Activated CD4-positive, alpha-beta memory T cell treated with anti-CD3 and anti-CD28 coated beads, Interleukin-2, amount 10 ng/mL, durations not matched to agents 7 days and 5 days (primary cell): ENCODE measurements at places on chromosomes 2 and 18. TPM values are rescaled to one million over a fixed set of nuclear protein-coding genes. Genes with fewer than 3 reads are reported as not detected.

The CLEC4F gene
- not detected for total RNA-seq

DNA sequence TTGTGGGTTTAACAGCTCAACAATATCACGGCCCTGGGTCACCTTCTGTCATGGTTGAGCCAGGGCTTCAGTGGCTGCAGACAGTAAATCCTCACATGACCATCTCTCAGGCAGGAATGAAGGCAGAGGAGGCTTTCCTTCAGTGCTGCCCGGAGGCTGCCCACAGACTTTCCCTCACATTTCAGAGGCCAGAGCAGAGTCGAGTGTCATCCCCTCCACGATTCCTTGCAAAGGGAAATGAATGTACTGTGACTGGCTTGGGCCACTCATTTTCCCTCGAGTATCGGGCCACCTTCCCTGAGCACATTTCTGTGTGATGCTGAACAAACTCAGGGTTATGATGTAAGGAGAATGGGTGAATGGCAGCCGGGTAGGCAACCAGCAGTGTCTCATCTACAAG lies 10.0 kb upstream of the REEP1 start:
- H3K36me3 ChIP-seq, result no peaks in the 10 kb centered on the region
- H3K27ac ChIP-seq, result no peak overlapping the region
- DNase-seq, result no peak
- H3K4me1 ChIP-seq, result no peaks in the 10 kb centered on the region
- H3K27me3 ChIP-seq, result peaks cover 41% of the 10 kb centered on the region

DNA sequence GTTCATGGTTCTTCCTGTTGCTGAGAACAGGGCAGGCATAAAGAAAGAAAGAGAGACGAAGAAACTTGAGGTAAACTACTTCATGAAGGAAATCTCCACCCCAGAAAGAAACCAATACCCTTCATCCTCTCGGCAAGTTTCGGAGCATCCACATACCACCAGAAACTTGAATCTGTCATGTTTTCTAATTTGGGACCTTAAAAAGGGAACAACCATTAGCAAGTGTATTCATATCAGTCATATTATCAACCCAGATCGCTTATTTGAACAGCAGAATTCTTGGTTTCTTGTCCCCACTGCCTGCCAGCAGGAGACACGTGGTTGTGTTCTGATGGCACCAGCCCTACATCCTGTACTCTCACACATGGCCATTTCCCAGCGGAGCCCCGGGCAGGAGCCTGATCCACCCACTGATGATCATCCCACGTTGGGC lies 53.2 kb upstream of the FZD7 start:
- DNase-seq, result no peak
- no peak overlapping the region for H3K4me3 ChIP-seq
- H3K27ac ChIP-seq, result no peak overlapping the region
- no peaks in the 10 kb centered on the region for H3K4me1 ChIP-seq
- H3K36me3 ChIP-seq, result no peaks in the 10 kb centered on the region
- H3K27me3 ChIP-seq, result peaks cover 2% of the 10 kb centered on the region

DNA sequence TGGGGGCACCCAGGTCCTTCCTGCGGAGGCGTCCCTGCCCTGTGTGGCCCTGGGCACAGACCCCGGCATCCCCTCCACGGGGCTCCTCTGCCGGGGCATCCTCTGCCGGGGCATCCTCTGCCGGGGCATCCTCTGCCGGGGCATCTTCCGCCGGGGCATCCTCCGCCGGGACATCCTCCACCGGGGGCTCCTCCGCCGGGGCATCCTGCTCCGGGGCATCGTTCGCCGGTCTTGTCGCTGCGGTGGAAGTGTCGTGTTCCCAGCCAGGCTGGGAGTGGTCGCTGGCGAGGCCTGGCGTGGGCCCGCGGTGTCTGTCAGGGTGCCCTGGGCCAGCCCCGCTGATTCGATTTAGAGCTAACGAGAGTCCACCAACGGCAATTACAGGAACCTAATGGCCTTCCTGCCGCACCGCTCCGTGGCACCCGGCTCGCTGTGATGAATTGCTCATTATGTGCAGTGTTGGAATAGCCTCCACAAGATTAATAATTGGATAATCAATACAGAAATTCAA lies 115.1 kb downstream of the NFATC1 start:
- no peak for DNase-seq
- peaks cover 8% of the 10 kb centered on the region for H3K36me3 ChIP-seq
- H3K27me3 ChIP-seq, result no peaks in the 10 kb centered on the region
- peaks cover 26% of the 10 kb centered on the region for H3K4me1 ChIP-seq

GRCh38 chr2:176599796-176600485 lies 330.7 kb downstream of the MTX2 start:
- peaks cover 31% of the 10 kb centered on the region for H3K27me3 ChIP-seq
- no peaks in the 10 kb centered on the region for H3K36me3 ChIP-seq
- DNase-seq, result no peak
- H3K4me1 ChIP-seq, result no peaks in the 10 kb centered on the region
- no peak overlapping the region for H3K27ac ChIP-seq
- no peak overlapping the region for H3K4me3 ChIP-seq

DNA sequence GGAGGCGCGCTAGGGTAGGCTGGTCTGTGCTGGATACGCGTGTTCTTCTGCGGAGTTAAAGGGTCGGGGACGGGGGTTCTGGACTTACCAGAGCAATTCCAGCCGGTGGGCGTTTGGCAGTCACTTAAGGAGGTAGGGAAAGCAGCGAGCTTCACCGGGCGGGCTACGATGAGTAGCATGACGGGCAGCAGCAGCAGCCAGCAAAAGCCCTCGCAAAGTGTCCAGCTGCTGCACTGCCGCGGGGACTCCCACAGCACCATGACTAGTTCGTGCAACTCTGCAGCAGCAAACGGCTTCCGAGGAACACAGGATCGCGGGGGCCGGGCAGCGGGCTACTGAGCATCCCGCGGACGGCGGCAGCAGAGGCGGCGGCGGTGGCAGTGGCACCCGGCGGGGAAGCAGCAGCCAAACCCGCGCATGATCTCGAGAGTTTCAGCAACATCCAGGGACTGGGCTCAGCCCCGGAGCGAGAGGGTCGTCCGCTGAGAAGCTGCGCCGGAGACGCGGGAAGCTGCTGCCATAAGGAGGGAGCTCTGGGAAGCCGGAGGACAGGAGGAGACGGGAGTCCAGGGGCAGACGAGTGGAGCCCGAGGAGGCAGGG lies 368 bp downstream of the TMEFF2 start:
- H3K27ac ChIP-seq, result no peak overlapping the region
- H3K4me3 ChIP-seq, result peak overlapping the region; percentile 65
- H3K36me3 ChIP-seq, result no peaks in the 10 kb centered on the region
- peaks cover 69% of the 10 kb centered on the region for H3K27me3 ChIP-seq
- peak; percentile 21 for DNase-seq

- no peaks in the 10 kb centered on the region for H3K36me3 ChIP-seq
- H3K4me3 ChIP-seq, result no peak overlapping the region
- DNase-seq, result no peak
- no peaks in the 10 kb centered on the region for H3K4me1 ChIP-seq
Measured at GRCh38 chr2:141341444-141341843, 789.4 kb downstream of the LRP1B start.

- no peaks in the 10 kb centered on the region for H3K27me3 ChIP-seq
- H3K4me3 ChIP-seq, result no peak overlapping the region
- no peaks in the 10 kb centered on the region for H3K4me1 ChIP-seq
Measured at GRCh38 chr2:235836491-235836911, 331.7 kb downstream of the GBX2 start.

DNA sequence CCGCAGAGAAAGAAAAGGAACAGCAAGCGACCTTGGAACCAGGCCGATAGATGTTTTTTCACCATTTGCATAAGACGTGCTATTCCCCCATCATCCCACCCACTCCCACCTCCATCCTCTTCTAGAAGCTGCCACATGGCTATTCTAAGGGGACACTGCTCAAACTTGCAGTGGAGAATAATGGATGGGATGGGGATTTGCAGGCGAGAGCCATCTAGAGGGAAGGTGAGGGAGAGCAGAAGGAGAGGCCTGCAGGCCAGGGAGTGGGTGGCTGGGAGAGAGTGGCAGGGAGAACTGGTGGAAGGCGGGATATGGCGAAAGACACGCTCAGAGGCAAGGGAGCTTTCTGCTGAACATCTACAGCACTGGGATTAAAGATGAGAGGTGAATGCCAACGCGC lies 84.9 kb downstream of the MAPK4 start:
- no peak overlapping the region for H3K4me3 ChIP-seq
- H3K27ac ChIP-seq, result no peak overlapping the region
